Eye (tissue), 1 donor: ENCODE measurements at places on chromosomes 1 and 21.
A peak's percentile ranks its signal among the peaks of the same experiment; 100 is the strongest.

DNA sequence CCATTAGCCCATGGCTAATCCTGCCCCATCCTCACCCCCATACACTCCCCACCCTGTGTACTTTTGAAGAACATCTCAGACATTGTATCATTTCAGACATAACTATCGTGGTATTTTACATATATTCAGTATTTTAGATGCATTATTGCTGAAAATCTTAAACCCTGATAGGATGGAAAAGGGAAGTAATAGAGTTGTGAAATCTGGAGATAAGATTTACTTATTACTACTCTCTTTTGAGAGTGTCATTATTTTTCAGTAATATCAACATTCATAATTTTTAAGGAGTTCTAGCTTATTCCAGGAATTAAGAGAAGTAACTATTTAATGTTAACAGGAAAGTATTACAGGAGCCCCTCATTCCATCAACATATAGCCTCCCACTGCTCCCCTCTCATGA lies 34.4 kb downstream of the ADCY10 start:
- DNase-seq: no peak

GRCh38 chr1:164735315-164736052 lies 176.5 kb downstream of the PBX1 start:
- DNase-seq: no peak

GRCh38 chr1:9596415-9597123 lies 7.9 kb downstream of the TMEM201 start:
- no peak for DNase-seq

DNA sequence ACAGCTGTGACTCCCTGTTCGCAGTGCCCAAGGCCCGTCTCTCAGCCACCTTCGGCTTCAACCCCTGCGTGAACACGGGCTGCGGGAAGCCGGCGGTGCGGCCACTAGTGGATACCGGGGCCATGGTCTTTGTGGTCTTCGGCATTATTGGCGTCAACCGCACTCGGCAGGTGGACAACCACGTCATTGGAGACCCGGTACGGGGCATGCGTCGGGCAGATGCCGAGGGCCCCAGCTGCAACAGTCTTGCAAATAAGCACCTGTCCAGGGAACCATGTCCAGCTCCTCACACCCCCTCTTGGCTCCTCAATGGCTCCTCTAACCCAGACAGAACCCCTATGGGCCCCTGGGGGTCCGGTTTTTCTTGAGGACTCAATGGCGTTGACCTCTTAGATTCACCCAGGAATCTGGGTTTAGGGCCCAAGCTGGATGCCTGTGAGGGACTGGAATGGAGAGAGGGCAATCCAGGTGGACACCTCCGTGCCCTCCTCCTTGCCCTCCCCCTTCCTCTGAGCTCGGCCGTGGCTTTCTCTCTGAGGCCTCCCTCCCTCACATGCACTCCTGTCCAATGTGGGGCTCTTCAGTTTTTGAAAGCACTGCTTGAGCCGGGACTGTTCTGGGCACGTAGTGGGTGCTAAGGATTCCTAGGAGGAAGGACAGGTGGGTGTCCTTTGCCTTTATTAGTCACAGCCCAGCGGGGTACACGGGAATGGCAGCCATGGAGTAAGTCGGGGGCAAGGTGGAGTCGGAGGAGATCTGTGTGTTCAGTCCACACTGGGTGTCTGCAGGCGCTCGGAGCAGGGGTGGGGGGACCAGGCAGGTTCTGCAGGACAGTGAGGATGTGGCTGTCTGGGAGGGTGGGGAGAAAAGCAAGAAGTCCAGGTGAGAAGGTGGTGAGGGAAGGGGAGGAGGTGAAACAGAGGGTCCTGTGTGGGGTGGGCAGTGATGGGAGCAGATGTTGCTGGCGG lies 51.1 kb downstream of the DISP3 start:
- DNase-seq: no peak

GRCh38 chr1:65939636-65940035 lies 146.9 kb downstream of the PDE4B start:
- no peak for DNase-seq

DNA sequence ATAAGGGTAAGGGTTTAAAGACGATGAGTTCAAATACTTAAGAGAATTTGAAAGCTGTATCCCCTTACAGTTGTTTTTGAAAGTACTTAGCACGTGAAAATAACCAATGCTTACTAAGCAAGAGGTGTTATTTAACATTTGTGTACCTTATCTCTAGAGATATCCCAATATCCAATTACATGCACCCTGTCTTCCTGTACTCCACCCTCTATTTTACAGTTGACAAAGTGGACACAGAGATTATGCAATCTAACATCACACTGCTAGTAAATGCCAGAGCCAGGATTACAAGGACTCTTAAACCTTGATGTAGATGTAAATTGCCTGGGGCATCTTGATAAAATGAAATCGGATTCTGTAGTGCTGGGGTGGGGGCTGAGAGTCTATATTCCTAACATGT lies 72.0 kb downstream of the GDAP2 start:
- no peak for DNase-seq

- no peak for DNase-seq
These were observed 191.6 kb upstream of the ZC3H12A start for GRCh38 chr1:37282764-37283163.

- DNase-seq: no peak
These were observed 115.6 kb downstream of the UCK2 start for GRCh38 chr1:165942927-165943597.

- no peak for DNase-seq
These were observed 24.4 kb upstream of the GNG4 start for GRCh38 chr1:235673981-235674380.

- DNase-seq: no peak
These were observed 99.6 kb upstream of the RGS1 start for GRCh38 chr1:192475970-192476369.

DNA sequence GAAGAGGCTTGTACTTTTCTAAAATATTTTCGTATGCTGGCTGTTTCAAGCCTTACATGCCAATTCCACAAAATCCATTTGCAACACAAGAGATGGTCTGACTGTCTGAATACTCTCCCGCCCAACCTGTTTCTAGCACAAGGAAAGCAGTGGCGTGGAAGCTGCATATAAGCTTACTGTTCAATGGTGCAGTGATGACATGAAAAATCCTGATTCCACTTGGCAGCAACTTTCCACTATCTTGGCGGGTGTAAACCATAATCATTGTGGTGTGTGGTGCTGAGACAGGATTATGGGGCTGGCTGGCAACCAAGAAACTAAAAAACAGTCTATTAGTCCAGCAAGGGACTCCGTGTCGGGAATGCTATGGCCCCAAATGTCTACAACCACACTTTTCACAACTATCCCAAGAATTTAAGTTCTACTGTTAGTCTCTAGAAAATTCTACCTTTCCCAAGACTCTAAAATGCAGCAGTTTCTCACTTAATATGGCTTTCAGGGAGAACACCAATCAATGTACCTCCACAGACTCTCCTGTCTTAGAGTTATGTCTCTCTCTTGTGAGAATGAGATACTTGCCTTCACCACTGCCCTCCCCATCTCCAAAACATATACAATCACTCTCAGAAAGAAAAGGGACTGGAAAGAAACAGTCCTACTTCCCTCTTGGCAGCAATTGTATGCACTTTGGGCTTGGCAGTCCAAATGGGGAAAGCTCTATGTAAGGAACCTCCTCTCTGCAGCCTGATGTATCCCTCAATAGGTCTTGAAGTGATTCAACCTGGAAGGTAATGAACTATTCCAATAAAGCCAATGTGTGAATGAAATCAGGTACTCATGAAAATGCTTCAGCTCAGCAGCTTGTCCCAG lies 9.5 kb downstream of the COLGALT2 start:
- DNase-seq: peak; percentile 79

GRCh38 chr1:210231846-210232510 lies 618 bp upstream of the SERTAD4 start:
- DNase-seq: peak; percentile 69

DNA sequence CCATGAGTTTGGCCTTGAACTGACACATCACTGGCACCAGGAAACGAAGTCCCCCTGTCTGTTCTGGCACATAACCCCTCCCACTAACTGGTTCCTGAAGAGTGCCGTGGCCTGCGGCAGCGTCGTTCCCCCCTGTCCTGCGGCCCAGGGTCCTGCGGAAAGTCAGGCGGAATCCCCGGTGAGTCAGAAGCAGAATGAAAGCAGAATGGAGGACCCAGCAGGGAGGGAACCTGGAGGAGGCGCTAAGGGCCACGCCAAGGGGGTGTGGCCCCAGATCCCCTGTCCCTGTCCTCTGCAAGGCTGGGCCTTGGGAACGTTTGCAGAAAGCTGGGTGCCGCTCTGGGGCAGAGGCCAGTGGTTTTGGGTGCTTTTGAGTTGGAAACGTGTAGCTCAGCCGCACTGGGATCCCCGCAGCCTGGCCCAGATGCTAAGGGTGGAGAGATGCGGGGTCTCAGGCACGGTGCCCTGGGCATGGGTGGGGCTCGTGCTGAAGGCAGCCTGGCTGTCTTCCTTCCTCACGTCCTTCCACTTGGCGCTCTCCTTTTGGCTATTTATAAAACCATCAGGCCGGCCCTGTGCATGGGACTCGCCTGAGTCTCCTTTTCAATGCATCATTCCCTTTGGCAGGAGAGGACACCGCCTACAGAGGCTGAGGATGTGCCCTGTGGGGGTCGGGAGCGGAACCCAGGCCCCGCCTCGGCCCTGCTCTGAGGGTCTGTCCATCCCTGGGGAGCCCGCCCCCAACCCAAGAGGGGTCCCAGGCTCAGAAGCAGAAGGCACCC lies 36.2 kb downstream of the TP73 start:
- no peak for DNase-seq

DNA sequence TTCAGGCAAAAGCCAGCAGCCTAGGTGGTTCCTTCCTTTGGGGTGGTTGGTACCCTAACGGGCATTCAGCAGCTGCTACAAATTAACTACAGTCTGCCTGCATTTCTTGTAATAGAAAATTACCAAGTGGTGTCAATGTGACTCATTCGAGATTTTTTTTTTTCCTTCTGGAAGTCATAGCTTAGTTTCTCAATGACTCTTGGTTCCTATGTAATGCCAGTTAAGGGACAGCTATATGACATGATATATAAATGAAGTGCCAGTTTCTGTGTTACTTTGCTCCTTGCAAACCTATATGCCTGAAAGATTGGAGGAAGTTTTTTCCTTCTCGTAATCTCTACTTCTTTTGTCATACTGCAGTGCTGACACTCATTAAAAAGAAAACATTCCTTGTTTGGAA lies 2.6 kb downstream of the MGST3 start:
- no peak for DNase-seq

DNA sequence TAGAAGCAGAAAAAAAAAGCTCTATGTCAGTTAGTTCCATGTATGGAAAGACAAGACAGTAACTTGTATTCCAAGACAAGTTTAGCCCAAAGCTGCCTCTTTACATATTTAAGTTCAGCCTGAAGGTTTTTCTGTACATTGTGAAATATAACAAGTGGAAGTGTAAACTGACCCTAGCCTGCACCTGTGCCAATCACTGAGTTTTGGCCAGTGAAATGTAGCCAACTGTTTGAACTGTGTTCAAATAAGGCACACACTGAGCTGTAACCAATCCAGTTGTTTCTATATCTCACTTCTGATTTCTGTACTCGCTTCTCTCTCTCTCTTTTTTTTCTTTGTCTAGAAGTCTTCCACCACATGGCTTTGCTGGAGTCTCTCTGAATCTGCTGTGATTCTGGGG lies 1227.1 kb downstream of the NCAM2 start:
- DNase-seq: no peak

- no peak for DNase-seq
These were observed 24.7 kb downstream of the ACKR1 start for GRCh38 chr1:159229260-159229885.
